ENCODE measurements at places on chromosomes 5 and 9.

DNA sequence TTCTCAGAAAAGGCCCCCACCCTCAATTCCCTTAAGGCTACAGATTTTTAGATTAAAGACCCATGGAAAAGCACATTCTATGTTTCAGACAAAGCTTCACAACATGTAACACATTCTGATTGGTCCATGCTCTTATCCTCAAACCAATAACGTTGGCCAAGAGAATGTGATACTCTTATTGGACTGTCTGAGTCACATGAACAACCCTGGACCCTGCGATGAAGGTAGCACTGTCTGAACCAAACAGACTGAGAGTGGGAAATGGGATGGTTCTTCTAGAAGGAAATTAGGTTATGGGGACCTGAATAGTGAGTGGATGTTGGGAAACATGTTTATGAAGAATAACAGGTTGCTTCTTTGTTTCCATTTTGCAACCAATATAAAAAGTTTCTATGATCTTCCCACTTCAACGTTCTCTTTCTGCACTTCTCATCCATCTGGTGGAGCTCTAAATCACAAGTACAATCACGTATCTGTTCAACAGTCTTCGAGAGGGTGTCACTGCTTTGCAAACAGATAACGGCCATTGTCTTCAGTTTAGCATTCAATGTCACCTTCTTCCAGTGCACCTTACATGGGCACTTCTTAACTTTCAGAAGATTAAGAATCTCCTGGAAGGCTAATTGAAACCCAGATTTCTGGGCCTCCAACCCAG lies 81.6 kb downstream of the PTCH1 start:
- DNase-seq = no peak

GRCh38 chr5:101393795-101394450 lies 490.8 kb upstream of the ST8SIA4 start:
- DNase-seq = no peak

DNA sequence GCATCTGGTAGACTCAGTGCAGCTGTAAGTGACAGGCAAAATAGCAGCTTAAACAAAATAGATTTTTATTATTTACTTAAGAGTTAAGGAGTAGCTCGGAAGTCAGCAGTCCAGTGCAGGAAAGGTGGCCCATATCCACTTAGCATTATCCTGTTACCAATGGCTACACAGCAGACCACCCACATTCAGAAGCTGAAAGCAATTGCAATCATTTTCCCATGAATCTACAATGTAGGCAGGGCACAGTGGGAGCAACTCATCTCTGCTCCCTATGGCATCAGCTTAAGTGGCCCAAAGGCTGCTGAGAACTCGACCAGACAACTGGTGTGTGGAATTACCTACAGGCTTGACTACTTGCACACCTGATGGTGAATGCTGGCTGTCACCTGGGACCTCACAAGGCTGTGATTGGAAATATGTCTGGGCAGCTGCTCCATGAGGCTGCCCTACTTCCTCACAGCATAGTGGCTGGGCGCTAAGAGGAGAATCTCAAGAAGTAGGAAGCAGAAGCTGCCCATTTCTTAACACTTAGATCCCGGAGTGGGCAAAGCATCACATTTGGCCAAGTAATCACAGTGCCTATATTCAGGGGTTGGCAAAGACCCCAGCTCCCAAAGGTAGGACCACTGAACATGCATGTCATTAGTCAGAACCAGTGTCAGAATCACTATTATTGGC lies 56.4 kb downstream of the SNX18 start:
- no peak for DNase-seq

GRCh38 chr5:150109921-150110320 lies 23.6 kb upstream of the CSF1R start:
- no peak for DNase-seq

DNA sequence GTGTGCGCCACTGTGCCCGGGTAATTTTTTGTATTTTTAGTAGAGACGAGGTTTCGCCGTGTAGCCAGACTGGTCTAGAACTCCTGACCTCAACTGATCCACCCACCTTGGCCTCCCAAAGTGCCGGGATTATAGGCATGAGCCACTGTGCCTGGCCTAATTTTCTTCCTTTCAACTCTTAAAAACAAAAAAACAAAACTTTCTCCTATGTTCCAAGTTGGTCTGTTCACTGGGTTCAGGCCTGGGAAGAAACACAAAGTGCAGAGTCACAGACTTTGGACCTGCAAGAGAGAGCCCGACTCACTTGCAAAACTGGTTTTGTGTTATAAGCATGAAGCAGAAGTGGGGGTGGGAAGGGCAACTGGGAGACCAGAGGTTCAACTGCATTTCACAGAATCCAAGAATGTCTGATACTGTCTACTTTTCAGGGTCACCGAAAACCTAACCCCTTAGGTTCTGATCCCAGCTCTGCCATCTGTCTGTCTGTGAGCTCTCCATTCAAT lies 5.2 kb upstream of the HDHD3 start:
- no peak for DNase-seq
